ENCODE measurements at places on chromosomes 12 and 14. TPM values are rescaled to one million over a fixed set of nuclear protein-coding genes. Genes with fewer than 3 reads are reported as not detected.

DNA sequence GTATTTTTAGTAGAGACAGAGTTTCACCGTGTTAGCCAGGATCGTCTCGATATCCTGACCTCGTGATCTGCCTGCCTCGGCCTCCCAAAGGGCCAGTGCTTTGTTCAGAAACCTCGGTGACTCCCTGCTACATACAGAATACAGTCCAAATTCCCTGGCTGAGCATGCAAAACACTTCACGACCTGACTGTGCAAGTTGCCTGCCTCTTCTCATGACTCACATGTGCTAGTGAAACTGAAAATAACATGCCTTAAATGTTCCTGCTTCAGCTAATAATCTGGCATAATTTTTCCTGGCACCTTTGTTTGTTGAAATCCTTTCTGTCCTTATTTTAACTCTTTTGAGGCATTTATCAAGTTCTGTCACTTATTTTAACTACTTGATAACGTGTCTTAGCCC is 8.2 kb downstream of the DMAC2L start:
- no peak for DNase-seq

- DNase-seq: no peak
Observed at GRCh38 chr14:38745861-38746260, 357.2 kb downstream of the SEC23A start.

GRCh38 chr12:112810235-112810917 is 18.8 kb downstream of the RPH3A start:
- DNase-seq: no peak

DNA sequence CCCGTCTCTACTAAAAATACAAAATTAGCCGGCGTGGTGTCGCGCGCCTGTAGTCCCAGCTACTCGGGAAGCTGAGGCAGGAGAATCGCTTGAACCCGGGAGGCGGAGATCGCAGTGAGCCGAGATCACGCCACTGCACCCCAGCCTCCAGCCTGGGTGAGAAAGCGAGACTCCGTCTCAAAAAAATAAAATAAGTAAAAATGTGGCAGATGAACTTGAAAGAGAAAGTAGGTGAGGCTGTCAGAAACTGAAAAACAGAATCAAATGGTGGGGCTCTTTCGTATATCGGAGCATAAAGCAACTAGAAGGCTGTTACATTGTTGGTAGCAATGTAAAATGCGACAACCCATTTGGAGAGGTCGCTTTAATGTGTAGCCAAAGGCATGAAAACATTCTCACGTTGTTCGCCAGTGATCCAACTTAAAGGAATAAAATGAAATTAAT is 767 bp upstream of the CCNT1 start:
- DNase-seq: no peak

DNA sequence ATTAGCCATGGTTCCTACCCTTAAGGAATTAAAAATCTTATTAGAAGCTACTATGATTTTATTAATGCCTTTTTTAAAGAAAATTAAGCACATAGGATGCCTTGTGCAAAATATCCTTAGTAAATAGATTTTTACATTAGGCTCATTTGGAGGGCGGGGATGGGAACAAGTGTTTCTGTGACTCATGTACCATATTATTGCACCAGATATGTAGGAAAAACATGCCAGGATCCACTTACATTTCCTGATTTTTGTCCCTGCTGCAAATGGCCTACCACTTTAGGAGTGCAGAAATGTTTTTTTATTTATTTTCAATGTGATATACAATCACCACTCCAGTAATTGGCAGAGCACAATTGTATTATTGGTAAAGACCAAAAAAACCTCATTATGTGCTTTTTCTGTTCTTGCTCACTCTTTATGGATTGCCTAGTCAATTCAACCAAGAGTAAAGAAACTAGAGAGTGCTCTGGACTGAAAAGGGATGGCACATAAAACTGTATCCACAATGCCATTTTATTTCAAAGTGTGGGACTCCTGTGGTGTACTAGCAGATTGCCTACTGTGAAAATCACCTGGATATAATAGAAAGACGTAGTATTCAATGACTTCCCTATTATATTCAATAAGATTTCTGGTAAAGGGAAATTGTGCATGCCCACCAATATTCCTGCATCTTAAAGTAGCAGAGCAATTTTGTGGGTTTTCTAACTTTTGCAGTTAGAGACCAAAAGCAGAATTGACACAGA is 86.9 kb downstream of the ANO6 start:
- DNase-seq: no peak

GRCh38 chr14:53032838-53033390 is 82.1 kb upstream of the FERMT2 start:
- no peak for DNase-seq

The TMEM63C gene
- total RNA-seq: 0.15 TPM

The PPP1R13B gene
- 18.8 TPM for total RNA-seq

- DNase-seq: no peak
Observed at GRCh38 chr14:83379436-83379835, 1845.8 kb upstream of the SEL1L start.

DNA sequence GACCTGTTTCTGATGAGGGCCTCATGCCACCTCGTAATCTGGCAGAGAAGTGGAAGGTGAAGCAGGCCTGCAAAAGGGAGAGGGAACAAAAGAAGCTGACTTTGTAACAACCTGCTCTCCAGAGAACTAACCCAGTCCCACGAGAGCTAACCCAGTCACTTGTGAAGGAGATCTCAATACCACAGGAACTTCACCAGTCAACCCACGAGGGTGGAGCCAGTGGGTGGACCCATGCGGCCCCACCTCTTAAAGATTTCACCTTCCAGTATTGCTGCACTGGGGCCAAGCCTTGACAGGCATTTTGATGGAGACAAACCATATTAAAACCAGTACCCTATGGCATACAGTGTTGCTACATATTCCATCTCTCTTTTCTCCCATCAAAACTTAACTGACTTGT is 55.1 kb downstream of the SERPINA10 start:
- no peak for DNase-seq

The DPY19L2 gene
- total RNA-seq: 0.73 TPM

DNA sequence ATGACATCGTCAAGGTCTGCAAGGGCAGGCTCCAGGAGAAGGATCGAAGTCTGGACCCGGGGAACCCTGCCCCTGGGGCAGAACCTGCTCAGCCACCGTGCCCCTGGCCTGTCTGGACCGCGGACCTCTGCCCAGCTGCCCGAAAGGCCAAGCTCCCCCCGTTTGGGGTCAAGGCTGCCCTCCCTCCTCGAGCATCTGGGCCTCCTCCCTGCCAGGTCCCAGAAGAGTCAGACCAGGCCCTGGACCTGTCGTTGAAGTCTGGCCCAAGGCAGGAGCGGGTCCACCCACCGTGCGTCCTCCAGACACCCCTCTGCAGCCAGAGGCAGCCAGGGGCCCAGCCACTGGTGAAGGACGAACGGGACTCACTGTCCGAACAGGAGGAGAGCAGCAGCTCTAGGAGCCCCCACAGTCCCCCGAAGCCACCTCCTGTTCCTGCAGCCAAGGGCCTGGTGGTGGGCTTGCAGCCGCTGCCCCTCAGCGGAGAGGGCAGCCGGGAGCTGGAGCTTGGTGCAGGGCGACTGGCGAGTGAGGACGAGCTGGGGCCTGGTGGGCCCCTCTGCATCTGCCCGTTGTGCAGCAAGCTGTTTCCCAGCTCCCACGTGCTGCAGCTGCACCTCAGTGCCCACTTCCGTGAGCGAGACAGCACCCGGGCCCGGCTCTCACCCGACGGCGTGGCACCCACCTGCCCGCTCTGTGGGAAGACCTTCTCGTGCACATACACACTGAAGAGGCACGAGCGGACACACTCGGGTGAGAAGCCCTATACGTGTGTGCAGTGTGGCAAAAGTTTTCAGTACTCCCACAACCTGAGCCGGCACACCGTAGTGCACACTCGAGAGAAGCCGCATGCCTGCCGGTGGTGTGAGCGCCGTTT is 856 bp downstream of the ZBTB42 start:
- DNase-seq: no peak

DNA sequence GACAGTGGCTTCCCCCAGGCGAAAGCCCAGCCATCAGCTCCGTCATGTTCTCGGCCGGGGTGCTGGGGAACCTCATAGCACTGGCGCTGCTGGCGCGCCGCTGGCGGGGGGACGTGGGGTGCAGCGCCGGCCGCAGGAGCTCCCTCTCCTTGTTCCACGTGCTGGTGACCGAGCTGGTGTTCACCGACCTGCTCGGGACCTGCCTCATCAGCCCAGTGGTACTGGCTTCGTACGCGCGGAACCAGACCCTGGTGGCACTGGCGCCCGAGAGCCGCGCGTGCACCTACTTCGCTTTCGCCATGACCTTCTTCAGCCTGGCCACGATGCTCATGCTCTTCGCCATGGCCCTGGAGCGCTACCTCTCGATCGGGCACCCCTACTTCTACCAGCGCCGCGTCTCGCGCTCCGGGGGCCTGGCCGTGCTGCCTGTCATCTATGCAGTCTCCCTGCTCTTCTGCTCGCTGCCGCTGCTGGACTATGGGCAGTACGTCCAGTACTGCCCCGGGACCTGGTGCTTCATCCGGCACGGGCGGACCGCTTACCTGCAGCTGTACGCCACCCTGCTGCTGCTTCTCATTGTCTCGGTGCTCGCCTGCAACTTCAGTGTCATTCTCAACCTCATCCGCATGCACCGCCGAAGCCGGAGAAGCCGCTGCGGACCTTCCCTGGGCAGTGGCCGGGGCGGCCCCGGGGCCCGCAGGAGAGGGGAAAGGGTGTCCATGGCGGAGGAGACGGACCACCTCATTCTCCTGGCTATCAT is 663 bp downstream of the PTGER2 start:
- peak; percentile 31 for DNase-seq

DNA sequence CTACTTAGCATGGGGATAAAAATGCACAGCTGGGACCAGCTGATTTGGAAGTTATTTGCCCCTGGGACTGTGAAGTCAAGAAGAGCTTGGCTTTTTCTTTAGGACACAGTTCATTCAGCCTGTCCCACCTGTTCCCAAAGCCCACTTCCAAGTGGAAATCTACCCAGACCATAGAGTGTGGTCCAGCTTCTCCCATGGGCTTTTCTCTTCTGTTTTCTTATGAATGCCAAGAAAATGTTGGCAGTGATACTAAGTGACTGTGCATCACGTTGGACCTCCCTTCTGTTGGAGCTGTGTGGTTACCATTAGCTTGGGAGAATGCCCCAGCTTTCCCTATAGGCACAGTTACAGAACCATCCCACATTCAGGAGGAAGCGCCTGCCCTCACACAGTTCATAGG is 89.4 kb downstream of the NT5DC3 start:
- DNase-seq: no peak

All from activated B cell treated with CpG ODN at 0.5 μM for 24 hours (primary cell).